Sigmoid colon (tissue), 7 donors: ENCODE measurements at places on chromosomes 11 and 22. TPM values are rescaled to one million over a fixed set of nuclear protein-coding genes. Genes with fewer than 3 reads are reported as not detected.

MOGAT2 gene
- not detected for total RNA-seq

RTN4R gene
- 0.83 TPM for total RNA-seq

P2RX6 gene
- total RNA-seq, result 1.1 TPM

C1QTNF6 gene
- 1.1 TPM for total RNA-seq

OR6T1 gene
- total RNA-seq, result not detected
